ENCODE measurements at places on chromosomes 7 and 10.

GRCh38 chr7:114663502-114663901, 248.9 kb downstream of the FOXP2 start:
- DNase-seq, result no peak

- no peak for DNase-seq
Observed at GRCh38 chr10:72709041-72709440, 17.1 kb downstream of the MCU start.

DNA sequence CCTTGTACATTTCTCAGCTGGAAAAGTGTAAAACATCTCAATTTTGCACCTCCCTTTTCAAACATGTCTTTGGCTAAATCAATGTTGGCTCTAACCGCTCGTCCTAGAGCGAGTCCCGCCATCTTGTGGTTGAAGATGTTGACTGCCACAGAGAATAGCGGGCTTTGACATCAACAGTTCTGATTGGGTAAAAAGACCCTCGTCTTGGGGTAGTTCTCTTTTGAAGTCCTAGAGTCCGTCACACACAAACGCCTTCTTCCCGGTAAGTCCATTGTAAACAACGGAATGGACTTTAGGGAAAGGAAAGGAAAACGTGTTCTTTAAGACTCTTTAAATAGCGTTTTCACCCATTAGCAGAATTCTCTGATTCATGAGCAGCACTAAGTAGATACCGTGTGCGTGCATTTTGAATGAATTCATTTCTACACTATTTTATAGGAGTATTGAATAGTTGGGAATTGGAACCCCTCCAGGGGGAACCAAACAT, 452 bp upstream of the RPP30 start:
- DNase-seq, result peak; percentile 89

GRCh38 chr10:51659344-51659743, 40.1 kb downstream of the CSTF2T start:
- no peak for DNase-seq

DNA sequence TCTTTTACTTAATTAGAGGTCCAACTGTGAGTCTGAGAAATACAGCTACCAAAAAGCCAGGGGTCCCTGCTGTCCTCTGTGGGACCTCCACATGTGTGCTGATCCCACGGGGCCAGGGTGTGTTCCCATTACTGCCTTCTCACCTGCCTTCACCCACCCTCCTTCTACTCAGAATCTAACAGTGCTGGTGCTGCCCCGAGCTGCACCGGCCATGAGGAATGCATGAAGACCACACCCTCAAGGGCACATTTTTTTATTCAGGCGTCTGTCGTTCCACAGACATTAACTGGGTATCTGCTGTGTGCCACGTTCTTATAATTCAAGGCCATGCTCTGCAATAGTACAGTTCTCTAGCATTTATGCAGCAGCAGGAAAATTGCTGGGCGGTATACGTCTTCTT, 188.5 kb upstream of the PFKP start:
- DNase-seq, result no peak

- no peak for DNase-seq
Observed at GRCh38 chr7:106514881-106515280, 146.1 kb downstream of the CCDC71L start.
